AG09309 (cell line): ENCODE measurements at places on chromosomes 5 and 9.

GRCh38 chr9:89189215-89189614, 10.6 kb upstream of the SHC3 start:
- DNase-seq = no peak

DNA sequence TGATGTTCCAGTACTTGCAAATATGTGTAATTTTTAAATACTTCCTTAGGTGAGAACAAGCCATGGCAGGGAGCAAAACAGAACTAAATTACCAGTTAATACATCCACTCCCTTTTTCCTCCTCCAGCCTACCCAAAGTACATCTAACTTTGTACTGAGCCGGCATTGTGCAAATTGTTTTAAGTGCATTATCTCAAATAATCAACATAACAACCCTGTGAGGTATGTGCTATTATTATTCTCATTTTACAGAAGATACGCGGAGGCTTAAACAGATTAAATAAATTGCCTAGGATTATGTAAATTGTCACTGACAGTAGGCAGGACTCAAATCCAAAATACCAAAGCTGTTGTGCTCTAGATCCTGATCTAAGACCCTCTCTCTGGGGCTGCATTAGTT, 55.5 kb upstream of the KLF4 start:
- no peak for DNase-seq

GRCh38 chr9:137281345-137282116, 4.0 kb downstream of the TOR4A start:
- no peak for DNase-seq

DNA sequence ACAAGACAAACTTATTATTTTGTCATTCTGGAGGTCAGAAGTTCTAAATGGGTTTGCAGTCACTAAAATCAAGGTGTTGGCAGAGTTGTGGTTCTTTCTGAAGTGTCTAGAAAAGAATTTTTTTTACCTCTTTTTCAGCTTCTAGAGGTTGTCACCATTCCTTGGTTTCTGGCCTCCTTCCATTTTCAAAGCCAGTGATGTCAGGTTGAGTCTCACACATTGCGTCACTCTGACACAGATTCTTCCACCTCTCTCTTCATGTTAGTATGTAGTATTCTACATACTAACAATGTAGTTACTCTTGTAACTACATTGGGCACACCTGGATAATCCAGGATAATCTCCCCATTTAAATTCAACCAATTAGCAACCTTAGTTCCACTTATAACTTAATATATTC, 290.3 kb downstream of the RFX3 start:
- DNase-seq = no peak

DNA sequence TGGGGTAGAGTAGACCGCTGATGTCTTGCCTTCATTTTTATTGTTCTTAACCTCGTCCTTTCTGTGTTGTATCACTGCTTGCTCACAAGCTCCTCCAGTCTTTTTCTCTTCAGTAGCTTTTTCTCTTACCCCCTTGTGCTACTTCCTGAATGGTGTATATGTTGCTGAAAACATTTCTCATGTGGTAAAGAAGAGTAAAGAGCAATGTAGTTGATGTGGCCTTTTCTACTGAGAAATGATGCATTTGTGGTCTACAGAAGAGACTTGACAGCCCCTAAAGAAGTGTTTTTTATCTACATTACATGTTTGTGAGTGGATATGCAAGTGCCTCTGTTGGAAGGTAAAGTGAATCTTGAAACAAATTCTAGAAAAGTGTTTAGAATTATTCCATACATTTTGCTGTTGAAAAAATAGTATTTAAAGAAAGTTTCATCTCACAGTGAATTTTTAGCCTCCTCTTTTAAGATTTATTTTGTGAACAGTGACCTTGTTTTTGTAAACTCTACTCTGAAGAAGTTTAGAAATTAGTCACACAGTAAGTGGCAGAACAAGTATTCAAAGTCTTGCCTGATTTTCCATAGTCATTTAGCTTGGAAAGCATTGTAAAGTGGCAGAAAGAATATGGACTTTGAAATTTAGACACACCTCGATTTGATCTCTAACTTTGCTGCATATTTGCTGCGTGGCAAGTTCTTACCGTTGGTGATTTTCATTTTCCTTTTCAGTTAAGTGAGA, 17.4 kb downstream of the CDC42SE2 start:
- no peak for DNase-seq

GRCh38 chr9:126420643-126421564, 94.3 kb downstream of the MVB12B start:
- DNase-seq = no peak

DNA sequence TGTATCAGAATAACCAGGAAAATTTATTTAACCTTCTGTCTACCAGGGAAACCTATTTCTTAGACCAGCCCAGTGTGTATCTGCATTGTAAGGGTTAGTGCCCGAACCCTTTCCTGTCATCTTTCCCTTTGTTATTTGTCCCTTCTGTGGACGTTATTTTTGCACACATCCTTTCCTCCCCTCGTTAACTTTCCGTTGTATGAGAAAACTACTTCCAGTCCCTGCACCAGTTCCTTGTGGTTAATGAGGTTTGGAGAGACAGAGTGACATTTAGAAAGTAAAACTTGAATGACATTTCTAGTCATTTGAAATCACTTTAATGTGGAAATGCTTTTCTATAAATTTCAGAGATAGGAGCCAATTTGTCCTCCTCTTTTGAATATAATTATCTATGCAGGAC, 4.3 kb upstream of the IFNB1 start:
- DNase-seq = no peak

GRCh38 chr9:6566409-6567139, 79.0 kb downstream of the GLDC start:
- DNase-seq = peak; percentile 83

GRCh38 chr5:172554562-172554961, 86.5 kb upstream of the NEURL1B start:
- DNase-seq = no peak

GRCh38 chr9:6173914-6174313, 41.7 kb upstream of the IL33 start:
- DNase-seq = no peak

GRCh38 chr5:57349214-57349613, 133.4 kb downstream of the ACTBL2 start:
- no peak for DNase-seq

GRCh38 chr9:74444369-74444768, 52.8 kb upstream of the RORB start:
- DNase-seq = no peak

DNA sequence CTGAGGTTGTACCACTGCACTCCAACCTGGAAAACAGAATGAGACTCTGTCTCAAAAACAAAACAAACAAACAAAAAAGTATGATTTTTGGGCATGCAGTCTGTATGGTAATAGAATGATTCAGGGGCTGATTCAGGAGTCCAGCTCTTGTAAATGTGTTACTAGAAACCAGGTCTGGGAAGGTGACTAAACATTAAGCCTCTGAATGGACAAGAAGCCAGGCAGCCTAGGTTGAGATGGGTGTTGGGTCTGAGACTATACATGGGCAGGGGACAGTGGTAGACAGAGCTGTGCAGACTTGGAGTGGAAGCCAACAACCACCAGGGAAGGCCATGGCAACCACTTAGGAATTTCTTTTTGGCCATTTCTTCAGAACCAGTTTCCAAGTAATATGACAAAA, 64.9 kb upstream of the TLE1 start:
- DNase-seq = no peak

DNA sequence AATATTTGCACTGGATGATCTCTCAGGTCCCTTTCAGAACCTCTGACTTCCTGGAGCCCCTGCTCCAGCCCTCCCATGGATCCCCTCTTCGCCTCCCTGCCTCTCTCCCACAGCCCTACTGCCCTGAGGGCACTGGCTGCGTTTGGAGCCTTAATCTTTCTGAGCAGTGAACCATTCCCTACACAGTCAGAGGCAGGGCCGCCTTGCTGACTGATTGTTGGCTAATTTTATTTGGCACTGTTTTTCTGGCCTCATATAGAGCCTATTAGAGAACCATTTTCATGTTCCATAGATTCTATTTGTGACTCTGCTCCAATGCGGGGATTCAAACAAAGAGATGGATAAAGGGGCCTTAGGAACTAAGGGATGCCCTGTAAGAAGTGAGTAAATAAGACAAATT, 91.1 kb downstream of the BRINP1 start:
- no peak for DNase-seq

- DNase-seq = no peak
Measured at GRCh38 chr5:110087829-110088228, 398.1 kb downstream of the MAN2A1 start.

GRCh38 chr5:131615957-131616356, 19.1 kb downstream of the RAPGEF6 start:
- no peak for DNase-seq

DNA sequence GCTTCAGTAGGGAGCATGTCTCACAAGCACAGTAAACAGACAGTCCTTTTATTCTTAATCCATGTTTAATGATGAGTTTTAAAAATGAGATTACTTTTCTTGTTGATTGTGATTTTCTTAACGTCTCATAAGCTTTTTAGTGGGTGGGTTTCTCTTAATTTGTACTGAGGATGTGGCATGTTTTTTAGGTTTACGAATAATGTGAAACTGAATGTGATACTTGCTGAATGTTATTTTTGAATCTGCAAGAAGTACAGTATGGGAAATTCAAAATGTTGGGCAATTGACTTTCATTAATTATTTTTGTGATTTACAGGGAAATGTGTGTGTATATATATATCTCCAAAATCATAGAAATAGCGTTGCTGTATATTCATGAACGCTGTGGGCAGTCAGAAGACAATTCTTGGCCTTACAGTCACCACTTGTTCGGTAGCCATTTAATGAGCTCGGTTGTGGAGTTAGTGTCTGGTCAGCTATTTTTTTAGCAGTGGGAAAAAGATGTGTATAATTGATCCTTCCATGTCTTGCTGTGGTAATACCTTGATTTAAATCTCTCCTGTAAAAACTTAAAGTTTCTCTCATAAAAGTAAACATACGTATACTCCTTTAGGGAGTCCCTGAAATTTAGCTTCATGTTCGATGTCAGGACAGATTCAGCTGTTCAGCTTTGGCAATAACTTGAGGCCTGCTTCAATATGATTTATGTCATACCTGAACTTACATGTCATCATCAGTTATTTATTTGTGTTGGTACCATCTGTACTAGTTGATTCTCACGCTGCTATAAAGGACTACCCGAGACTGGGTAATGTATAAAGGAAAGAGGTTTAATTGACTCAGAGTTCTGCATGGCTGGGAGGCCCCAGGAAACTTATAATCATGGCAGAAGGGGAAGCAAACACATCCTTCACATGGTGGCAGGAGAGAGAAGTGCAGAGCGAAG, 15.0 kb downstream of the ICE1 start:
- DNase-seq = no peak

GRCh38 chr5:36683821-36684434, 77.5 kb downstream of the SLC1A3 start:
- peak; percentile 82 for DNase-seq

GRCh38 chr9:119736491-119737454, 367.5 kb upstream of the BRINP1 start:
- no peak for DNase-seq

- DNase-seq = no peak
Measured at GRCh38 chr9:68546596-68547390, 6.1 kb upstream of the TMEM252 start.

DNA sequence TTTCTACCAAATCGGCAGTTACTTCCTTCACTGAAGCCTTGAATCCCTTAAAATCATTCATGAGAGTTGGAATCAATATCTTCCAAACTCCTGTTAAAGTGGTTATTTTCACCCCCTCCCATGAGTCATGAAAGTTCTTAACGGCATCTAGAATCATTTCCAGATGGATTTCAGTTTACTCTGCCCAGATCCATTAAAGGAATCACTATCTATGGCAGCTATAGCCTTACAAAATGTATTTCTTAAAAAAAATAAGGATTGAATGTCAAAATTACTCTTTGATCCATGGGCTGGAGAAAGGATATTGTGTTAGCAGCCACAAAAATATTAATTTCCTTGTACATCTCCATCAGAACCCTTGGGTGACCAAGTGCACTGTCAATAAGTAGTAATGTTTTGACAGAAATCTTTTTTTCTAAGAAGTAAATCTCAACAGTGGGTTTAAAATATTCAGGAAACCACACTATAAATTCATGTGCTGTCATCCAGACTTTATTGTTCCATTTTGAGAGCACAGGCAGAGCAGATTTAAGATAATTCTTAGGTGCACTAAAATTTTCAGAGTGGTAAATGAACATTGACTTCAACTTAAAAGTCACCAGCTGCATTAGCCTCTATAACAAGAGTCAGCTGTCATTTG, 767.7 kb downstream of the DTWD2 start:
- DNase-seq = peak; percentile 27
